Thyroid gland (tissue), 4 donors: ENCODE measurements at places on chromosomes 1 and 21.

- DNase-seq: no peak
Observed at GRCh38 chr1:201327687-201328240, 44.5 kb downstream of the PKP1 start.

DNA sequence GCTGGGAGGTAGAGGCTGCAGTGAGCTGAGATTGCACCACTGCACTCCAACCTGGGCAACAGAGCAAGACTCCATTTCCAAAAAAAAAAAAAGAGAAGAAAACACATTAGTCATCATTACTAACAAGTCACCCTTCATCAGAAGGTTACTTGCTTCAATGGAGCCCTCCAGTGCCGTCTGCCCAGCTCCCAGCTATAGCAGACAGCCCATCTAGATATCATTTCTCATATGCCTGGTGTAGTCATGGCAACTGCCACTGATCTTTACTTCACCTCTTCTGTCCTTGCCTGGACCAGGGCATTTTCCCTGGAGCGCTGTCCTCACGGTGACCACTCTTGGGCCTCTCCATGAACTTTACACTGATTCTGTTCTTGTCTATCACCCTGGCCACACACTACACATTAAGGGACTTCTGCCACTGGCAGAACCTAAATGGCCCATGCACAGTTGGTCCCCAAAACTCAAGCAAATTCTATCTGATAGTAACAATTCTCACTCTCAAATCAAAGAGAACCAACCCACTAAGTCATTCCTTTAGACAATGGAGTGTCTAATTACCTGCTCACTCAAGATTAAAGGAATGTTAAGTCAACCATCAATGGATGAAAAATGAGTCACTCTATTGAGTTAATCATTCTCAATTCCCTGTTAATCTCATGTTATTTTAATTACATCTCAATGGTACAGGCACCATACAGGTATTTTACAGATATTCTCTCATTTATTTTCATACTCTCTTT lies 12.9 kb downstream of the GPA33 start:
- DNase-seq: no peak

- DNase-seq: no peak
Observed at GRCh38 chr21:16794950-16795349, 717.9 kb upstream of the CXADR start.

- DNase-seq: no peak
Observed at GRCh38 chr1:64956733-64957441, 9.5 kb downstream of the JAK1 start.

DNA sequence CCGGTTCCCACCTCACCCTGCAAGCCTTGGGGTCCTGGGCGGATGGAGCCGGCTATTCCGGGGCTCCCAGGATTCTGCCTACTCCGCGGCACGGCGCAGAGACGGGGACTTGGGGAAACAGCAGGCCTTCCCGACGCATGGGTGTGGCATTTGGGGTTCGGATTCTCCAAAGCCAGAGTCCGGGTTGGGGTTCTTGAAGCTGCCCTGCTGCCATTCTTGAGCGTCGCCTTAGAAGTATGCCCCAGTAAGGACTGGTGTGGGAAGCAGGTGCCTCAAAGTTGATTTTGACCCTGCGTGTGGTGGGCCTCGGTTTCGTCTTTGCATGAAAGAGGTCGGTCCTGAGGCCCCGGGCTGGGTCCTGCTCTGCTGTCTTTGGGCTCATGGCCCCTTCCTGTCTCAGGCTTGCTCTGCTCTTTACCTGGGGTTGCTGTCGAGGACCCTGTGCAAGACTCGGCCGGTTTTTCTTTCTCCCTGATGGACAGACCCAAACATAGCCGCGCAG lies 696 bp downstream of the GUK1 start:
- DNase-seq: no peak

- no peak for DNase-seq
Observed at GRCh38 chr1:244200596-244200995, 149.5 kb downstream of the ZBTB18 start.

GRCh38 chr1:41894101-41894807 lies 24.5 kb downstream of the HIVEP3 start:
- no peak for DNase-seq

GRCh38 chr1:96465441-96465840 lies 256.1 kb upstream of the PTBP2 start:
- no peak for DNase-seq

DNA sequence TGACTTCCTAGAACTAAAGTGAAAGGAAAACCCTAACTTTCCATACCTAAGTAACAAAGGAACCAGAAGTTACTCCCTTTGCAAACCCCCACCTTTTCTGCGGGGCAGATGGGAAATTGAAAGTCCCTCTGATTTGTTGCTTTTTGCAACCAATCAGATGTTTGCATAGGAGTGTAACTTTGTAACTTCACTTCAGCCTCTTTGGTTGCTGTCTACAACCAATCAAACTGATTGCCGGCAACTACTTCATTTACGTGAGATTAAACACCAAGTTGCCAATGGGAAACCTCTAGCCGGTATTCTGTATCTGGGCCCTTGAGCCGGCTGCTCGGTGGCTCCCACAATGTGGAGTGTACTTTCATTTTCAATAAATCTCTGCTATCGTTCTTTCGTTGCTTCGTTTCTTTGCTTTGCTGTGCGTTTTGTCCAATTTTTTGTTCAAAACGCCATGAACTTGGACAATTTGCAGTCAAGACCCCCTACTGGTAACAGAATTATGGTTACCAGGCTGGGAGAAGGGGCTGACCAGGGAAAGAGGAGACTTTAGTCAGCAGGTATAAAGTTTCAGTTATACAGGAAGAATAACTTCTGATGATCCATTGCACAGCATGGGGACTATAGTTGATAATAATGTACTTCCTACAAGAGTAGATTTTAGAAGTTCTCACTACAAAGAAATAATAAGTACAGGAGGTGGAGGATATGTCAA lies 69.2 kb upstream of the RGS2 start:
- DNase-seq: no peak

DNA sequence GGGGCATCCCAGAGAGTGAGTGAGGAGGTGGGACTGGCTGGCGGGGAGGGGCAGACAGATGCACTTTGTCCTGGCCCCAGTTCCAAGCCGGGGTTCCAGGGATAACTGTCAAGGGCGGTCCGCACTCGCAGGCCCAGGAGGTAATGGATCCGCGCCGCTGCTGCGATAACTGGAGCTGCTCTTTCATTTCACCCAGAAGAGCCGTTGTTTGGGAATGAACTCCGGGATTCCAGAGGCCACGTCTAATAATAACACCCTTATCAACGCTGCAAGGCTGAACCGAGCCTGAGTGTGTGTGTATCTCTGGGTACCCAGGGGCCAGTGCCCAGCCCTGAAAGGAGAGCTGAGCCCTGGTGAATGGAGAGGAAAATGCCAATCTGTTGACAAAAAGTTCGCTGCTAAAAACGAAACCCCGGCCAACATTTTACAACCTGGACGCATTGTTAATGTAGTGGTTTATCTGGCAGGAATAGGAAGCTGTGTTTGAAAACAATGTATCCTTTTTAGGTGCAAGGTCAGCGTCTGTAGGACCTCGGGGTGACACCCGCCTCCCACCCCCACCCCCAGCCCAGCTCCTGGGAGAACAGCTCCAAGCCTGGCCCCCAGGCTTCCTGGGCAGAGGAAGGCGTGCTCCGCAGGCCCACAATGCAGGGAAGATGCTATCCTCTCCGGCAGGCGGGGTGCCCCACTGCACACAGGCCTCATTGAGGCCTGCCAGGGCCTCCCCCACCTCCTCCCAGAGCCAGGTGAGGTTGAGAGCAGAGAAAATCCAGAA lies 119.7 kb downstream of the PROX1 start:
- DNase-seq: peak; percentile 58

DNA sequence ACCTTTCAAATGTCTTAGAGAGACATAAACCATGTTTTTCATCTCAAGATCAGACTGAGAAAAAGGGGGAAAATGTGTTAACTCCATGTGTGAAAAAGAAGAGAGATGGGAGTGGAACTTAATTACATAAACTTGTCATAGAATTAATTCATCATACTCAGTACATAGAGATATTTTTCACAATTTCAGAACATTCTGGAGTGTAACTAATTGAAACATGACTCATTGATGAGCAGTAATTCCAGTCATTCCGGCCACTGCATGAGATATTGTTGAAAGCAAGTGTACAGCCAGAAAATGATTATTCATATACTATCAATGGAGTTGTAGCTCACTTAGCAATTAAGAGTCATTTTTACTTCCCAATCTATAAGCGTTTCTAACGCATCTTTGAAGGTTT lies 739.3 kb downstream of the LTN1 start:
- DNase-seq: no peak

DNA sequence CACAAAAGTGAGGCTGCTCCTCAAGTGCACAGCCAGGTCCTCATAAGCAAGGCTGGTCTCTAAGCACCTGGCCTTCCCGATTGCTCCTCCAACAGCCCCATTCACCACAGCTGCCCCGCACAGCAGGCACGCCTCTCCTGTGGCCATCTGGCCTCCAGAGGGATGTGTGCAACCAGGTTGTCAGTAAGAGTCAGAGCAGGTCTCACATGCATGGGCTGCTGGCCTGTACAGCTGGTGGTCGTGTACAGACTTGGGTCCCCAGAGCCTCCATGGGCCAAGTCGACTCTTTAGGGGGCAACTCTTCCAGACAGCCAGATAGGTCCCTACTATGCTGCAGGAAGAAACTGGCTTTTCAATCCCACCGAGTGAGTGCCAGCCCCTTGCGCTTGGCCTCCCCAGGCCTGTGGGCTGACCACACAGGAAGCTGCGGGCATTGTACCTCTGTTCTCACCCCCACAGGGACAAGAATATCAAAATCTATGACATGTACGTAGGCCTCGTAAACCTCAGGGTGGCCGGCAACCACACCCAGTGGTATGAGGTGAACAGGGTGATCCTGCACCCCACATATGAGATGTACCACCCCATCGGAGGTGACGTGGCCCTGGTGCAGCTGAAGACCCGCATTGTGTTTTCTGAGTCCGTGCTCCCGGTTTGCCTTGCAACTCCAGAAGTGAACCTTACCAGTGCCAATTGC lies 1.4 kb downstream of the PRSS38 start:
- DNase-seq: no peak

DNA sequence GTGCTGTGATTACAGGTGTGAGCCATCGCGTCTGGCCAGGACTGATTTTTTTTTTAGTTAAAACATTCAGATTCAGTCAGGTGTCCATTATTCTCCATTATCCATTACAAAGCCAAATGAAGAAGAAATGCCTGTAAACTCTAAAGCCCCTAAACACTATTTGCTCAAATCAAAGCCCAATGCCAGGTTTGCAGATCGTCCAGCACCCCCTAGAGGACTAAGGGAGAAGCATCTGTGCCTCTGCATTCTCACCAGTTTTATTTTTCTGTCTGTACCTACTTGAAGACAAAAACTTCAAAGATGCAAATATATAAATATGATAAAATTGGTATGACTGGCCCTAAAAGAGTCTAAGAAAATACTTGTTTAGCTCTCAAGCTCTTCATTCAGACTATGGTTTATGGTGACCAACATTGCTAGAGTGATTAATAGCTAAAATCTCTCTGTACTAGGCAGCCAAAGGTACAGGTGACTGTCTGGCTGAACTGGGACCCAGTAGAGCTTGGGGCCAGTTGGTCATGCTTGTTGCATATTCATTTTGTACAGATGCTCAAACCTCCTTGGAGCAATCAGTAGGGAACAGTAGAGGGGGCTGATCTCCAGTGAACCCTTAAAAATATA lies 138.4 kb downstream of the SYT2 start:
- peak; percentile 35 for DNase-seq

GRCh38 chr1:225694151-225694603 lies 41.3 kb upstream of the ENAH start:
- no peak for DNase-seq

DNA sequence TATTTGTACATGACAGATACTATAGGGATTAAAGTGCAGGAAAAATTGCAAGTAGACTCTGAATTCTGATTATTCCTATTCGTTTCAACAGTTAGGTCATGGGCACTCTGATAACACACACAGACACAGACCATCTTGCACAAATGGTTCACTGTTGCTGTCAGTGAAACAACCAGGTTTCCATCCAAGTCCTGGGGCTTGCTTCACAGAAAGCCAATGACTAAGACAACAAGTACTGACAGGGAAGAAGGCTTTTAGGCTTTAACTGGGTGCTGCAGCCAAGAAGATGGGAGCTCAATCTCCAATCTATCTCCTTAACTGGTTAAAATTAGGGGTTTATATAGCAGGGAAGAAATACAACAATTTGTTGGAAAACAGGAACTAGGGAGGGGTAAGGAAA lies 57.6 kb downstream of the RIMS3 start:
- DNase-seq: no peak

DNA sequence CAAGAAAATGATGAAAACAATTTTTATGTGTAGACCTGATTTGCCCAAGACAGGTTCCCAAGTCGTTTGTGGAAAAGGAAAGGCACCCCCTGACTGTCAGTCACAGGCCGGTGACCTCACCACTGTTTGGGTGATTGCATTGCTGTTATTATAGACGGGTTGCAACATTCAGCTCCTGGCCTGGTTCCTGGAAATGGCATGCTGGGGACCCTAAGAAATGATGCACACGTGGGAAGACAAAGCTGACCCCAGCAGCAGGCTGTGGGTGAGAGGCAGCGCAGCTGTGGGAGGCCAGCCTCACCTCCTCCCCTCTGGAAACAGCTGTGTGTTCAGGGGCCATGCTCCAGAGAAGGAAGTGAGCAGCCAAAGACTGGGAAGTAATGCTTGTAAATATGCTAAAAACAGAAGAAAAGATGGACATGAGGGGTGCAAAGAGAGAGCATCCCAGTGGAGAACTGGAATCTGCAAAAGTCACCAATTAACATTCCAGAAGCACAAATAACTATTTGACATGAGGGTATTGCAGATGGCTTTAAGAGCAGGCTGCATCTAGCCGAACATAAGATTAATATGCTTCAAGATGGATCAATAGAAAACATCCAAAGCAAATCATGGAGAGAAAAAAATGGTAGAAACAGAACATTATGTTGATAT lies 23.4 kb upstream of the ABCG1 start:
- DNase-seq: peak; percentile 24
